ENCODE measurements at places on chromosomes 16 and 17.

GRCh38 chr16:17034477-17035252, 436.1 kb downstream of the XYLT1 start:
- DNase-seq = no peak

DNA sequence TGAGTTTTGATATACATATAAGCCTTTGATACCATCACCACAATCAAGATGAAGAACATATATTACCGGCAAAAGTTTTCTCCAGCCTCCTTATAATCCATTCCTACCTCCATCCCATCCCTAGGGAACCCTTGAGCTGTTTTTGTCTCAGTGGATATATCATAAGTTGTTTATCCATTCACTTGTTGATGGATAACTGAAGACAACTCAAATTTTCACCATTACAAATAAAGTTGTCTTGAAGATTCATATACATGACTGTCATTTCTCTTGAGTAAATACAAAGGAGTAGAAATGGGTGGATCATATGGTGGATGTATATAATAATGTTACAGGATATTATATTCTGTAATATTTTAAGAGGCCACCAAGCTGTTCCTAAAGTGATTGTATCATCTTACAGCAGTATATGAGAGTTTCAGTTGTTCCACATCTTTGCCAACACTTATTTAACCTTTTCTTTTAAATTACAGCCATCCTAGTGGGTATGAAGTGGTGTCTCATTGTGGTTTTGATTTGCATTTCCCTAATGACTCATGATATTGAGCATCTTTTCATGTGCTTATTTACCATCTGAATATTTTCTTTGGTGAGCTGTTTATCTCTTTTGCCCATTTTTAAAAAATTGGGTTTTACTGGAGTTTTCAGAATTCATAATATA, 17.4 kb downstream of the NF1 start:
- DNase-seq = no peak

DNA sequence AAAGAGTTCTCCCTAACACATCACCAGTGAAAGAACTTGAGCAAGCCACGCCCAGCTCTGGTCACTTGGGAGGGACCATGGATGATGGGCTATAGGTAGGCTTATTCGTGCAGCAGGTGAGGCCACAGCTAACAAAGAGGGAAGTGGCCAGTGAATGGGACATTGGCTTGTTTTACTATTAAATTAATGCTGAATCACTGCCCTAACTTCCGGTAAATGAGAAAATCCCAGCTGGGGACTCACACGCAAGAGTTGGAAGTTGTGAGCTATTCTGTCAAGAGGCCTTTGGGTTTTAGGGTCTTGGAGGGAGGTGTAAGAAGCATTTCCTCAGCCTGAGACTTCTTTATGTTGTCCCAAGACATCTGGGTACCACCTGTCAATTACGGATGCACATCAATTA, 315.3 kb downstream of the XYLT1 start:
- no peak for DNase-seq

- DNase-seq = no peak
Measured at GRCh38 chr16:17552351-17552750, 81.6 kb upstream of the XYLT1 start.

DNA sequence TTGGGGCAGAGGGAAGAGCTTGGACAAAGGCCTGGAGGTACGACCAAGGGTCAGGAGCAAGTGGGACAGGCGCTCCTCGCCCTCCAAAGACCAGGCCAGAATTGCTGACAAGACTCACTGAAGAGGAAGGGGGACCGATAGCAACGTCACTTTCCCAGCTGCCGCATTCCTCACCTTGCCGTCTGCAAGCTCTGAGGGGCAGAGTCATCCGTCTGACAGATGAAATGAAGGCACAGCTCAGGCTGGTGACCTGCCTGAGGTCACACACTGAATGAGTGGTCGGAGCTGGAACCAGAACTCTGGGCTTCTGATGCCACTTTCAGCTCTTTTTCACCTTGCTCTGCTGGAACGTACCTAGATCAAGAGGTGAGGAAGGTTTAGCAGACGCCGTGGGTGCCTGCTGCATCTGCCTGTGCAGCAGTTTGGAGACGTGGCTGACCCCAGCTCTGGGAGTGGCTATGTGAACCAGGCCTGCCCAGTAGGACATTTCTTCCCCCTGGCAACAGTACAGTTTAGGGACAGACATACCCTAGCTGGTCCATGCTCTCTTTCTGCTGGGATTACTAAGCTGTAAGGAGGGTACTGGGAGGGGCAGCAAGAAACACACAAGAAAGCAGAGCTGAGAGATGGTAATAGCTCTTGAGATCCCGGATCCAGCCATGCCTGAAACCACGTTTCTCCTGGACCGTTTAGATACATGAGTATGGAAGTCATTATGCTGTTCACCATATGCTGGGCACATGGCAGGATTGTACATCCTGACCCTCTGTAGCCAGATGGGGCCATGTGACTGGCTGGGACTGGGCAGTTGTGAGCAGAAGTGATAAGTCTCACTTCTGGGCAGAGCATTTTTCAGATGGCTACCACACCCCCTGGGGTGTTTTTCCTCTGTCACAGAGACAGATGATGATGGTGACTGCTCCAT, 50.9 kb downstream of the IL21R start:
- no peak for DNase-seq

GRCh38 chr16:86219655-86220445, 290.5 kb upstream of the FOXF1 start:
- no peak for DNase-seq

All from HS-27A (cell line).